Dermis microvascular lymphatic vessel endothelial cell (primary cell): ENCODE measurements at places on chromosomes 16 and 17. TPM values are rescaled to one million over a fixed set of nuclear protein-coding genes. Genes with fewer than 3 reads are reported as not detected.
A peak's percentile ranks its signal among the peaks of the same experiment; 100 is the strongest.

GRCh38 chr16:15031179-15031578 is 24.7 kb downstream of the NTAN1 start:
- no peak for DNase-seq

GRCh38 chr17:19750835-19751234 is 2.7 kb upstream of the ALDH3A1 start:
- no peak for DNase-seq

DNA sequence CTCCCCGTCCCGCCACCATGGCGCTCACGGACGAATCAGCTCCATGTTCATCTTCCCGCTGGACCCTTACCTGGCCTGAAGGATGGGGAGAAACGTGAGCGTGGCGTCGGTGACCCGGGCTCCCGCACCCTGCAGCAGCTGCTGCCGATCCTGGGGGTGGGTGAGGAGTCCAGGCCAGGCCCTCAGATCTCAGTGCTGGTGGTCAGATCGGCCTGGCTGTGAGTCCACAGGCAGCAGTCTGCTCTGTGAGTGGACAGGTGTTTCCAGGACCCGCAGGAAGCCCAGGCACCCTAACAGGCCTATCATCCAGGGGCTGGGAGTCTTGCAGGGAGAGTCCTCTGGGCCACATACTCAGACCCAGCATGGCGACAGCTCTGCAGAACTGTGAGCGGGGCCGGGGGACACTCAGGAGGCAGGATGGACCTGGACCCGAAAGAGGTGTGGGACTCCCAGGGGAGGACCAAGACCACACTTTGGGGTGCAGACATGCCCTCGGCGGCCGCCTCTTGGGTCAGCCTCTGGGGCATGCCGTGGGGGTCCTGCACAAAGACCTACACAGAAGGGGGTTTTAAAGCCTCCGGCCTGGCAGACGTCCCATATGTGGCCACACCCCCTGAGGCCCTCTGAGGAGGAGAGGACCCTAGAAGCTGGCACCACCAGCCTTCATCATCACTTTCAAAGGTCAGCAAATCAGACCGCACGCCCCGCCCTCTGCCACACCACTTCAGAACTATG is 27.2 kb upstream of the ZNF469 start:
- no peak for DNase-seq

GRCh38 chr16:1914084-1914608 is 4.1 kb downstream of the HS3ST6 start:
- no peak for DNase-seq

- DNase-seq: no peak
These were observed 24.6 kb downstream of the SOST start for GRCh38 chr17:43733956-43734355.

DNA sequence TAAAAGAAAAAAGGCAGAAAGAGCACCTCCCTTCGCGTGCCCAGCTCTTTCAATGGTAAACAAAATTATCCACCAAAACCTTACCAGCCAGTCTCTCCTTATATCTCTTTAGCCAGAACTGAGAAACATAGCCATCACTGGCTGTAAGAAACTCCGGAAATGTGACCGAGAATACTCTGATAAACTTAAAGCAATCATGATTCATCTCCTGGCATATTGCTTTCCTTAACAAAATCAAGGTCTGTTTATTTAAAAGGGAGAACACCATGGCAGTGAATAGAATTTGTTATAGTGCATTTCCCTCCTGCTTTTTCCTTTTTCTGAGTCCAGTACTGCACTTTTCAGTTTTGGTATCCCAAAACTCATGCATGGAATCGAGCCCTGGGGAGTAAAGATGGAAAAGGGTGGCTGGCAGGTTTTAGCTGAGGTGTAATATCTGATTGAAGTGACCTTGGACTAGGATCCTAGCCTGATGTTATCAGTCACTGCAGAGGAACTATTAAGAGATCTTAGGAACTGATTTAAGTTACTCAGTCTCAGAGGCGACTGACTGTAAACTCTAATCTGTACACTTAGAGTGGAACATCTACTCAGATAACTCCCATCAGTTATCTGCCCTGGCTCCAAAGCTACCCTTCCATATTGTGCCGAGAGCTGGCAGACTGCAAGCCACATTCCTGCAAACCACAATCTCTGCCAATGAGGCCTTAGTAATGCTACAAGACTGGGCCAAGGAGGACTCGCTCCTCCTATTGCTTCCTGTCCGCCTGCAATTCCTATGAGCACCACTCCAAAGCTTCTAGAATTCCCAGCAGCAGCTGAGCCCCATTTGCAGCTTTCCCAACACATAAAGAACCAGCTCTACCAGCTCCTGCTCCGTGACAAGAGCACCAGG is 7.4 kb upstream of the COX10 start:
- DNase-seq: peak; percentile 74

DNA sequence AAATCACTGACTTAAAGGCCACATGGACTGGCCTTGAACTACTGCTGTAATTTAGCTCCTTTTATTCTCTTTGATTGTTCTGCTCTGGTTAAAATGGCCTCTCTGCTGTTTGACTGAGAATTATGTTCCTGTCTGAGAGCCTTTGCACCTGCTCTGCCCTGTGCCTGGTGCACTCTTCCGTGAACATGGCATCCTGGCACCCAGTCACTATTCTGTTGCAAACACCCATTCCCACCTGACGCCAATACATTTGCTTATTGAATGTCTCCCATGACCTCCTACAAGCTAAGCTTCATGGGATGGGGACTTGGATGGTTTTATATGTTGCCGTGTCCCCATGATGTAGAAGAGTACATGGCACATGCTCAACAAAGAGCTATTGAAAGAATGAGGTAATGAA is 20.1 kb downstream of the HSD17B2 start:
- DNase-seq: no peak

GRCh38 chr16:80996688-80997138 is 10.0 kb downstream of the CMC2 start:
- no peak for DNase-seq

GPR139 gene
- total RNA-seq: not detected in 2 replicates

SGCA gene
- not detected in 2 replicates for total RNA-seq

SMIM5 gene
- total RNA-seq: under 0.01 TPM in 1 of 2 replicates, not detected in the other

PPM1D gene
- 15.8 and 22.6 TPM in 2 replicates for total RNA-seq

RAMP2 gene
- total RNA-seq: 6.0 and 25.9 TPM in 2 replicates

MEOX1 gene
- total RNA-seq: 0.51 and 1.0 TPM in 2 replicates

IL17C gene
- total RNA-seq: not detected in 2 replicates

OR3A2 gene
- total RNA-seq: not detected in 2 replicates
